Stimulated activated CD8-positive, alpha-beta memory T cell treated with anti-CD3 and anti-CD28 coated beads, Interleukin-4, amount 100 ng/mL, for 4 hours (primary cell): ENCODE measurements at places on chromosomes 7 and 10.

- DNase-seq: no peak
These were observed 275.2 kb downstream of the IPMK start for GRCh38 chr10:57992321-57993077.

- DNase-seq: no peak
These were observed 166.2 kb upstream of the CACNA2D1 start for GRCh38 chr7:82609746-82610145.

- DNase-seq: no peak
These were observed 43.5 kb downstream of the STRA8 start for GRCh38 chr7:135277161-135277560.

DNA sequence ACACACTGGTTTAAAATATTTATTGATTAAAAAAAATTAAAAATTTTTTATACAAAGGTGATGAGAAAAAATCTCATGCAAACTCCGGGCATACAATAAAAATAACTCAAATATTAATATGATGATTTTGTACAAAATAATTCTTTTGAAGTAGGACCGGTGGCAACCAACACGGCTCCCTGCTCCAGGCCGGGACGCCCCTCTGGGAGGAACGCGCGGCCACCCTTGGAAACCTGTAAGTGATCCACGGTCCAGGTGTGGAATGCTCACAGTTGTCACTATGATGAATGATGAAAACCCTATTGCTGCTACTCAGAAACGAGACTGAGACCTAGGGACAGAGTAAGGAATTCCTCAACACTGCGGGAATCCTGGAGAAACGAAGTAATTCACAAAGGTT, 219.1 kb downstream of the TCERG1L start:
- DNase-seq: no peak

DNA sequence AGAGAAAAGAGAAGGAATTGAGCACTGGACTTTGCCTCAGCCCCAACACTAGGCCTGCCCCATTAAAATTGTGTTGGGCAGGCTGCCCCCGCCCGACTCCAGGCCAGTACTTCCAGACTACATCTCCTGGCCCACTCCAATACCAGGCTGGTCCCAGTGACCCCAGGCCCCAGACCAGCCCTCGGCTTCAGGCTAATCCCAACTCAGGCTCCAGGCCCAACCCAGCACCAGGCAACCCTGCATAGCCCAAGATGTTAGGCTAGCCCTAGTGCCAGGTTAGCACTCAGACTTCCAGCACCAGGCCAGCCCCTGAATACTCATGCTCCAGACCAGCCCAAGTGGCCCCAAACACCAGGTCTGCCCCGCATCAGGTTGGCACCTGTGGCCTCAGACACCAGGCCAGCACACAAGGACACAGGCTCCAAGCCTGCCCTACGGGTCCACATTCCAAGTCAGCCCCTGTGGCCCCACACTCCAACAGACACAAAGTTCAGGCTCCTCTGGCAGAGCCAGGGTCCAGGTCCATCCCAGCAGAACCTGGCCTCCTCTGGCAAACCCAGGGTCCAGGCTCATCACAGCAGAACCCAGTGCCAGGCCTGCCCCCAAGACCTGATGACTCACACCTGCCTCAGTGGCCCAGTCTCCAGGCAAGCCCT, 20.3 kb downstream of the COG5 start:
- no peak for DNase-seq

- DNase-seq: no peak
These were observed 144.6 kb upstream of the TMEM106B start for GRCh38 chr7:12066521-12066920.

DNA sequence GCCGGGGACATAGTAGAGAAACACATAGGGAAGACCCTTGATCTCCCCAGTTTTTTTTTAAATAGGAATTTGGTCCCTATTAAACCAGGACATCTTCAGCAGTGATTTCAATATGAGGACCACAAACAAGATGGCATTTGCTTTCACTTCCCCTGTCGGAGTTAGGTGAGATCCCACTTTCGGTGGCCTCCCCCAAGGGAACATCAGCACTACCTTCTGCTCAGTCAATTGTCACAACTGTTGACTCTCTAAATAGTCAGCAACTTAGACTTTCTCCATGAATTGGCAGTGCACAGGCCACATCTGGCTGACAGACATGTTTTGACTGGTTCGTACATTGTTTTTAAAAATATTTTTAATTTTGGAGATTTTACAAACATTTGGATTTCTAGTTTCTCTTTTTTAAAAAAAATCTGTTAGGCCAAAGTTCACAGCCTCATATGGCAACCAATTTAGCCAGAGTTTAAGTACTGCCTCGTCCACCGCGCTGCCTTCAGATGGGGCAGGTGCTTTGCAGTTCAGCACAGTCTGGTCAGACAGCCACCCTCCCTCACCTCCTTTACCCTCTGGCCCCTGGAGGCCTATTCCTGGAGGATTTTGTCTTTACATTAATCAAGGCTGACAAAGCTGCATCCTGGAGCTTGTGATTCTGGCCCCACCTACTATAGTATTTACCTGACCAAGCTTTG, 139.2 kb upstream of the PRR15 start:
- no peak for DNase-seq

DNA sequence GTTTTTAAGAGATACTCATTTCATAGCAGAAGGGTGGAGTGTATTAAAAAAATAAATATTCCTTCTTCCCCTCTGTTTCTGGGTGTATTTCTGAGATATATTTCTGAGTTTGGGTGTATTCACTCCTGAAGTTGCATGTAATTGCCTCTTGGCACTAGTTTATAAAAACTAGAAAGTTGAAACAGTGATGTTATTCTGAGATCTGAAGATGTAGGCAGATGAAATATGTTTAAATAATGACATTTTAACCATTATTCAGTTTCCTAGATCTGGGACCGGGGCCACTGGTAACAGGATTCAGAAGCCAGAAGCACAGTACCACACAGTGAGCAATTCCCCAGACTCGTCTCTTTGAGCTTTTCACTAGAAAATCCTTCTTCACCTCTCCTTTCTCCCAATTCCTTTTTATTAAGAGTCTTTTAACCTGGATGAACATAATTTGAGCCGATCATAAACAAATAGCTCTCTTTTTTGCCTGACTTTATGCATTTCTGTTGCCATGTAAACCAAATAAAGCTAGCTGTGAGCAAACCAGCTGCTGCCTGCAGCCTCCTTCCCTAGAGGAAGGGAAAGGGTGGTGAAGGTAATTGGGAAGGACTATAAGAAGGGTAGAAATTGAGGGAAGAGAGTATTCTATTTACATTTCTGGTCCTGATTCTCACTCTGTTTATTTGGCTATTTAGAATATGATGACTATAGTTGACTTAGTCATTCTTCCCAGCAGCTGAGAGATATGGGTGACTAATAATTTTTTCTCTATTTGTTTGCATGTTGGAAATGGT, 101.8 kb upstream of the STRIP2 start:
- DNase-seq: no peak

- DNase-seq: no peak
These were observed 4.4 kb downstream of the SLC12A9 start for GRCh38 chr7:100856871-100857282.

GRCh38 chr7:42080841-42081586, 156.0 kb downstream of the GLI3 start:
- no peak for DNase-seq

GRCh38 chr10:63536698-63537097, 15.5 kb downstream of the REEP3 start:
- no peak for DNase-seq
